ENCODE measurements at places on chromosomes 1 and 21. TPM values are rescaled to one million over a fixed set of nuclear protein-coding genes. Genes with fewer than 3 reads are reported as not detected.

DNA sequence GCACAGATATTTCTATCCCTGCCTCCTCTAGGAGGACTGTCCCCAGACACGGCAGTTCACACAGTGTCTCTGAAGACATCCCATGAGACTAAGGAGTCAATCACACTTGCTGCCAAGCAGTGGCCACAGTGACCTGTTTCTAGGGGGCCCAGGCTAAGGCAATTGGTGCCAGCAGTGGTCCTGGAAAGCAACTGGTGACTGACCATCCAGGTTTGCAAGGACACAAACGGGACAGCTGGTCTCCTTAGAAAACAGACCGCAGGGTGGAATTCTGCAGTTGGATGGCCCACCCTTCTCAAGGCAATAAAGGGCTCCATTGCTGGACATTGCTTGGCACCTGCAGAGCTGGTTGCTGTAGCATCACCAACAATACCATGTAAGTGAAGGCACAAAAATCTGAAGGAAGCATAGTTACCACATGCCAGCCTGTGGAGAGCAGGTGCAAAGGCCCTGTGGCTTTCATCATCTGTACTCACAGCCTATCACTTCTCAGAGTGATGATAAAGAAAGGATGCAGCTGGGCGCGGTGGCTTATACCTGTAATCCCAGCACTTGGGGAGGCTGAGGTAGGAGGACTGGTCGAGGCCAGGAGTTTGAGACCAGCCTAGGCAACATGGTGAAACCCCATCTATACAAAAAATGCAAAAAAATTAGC is 81.5 kb downstream of the STUM start:
- DNase-seq = no peak

- no peak for DNase-seq
Measured at GRCh38 chr1:109760581-109761226, 3.0 kb downstream of the EPS8L3 start.

DNA sequence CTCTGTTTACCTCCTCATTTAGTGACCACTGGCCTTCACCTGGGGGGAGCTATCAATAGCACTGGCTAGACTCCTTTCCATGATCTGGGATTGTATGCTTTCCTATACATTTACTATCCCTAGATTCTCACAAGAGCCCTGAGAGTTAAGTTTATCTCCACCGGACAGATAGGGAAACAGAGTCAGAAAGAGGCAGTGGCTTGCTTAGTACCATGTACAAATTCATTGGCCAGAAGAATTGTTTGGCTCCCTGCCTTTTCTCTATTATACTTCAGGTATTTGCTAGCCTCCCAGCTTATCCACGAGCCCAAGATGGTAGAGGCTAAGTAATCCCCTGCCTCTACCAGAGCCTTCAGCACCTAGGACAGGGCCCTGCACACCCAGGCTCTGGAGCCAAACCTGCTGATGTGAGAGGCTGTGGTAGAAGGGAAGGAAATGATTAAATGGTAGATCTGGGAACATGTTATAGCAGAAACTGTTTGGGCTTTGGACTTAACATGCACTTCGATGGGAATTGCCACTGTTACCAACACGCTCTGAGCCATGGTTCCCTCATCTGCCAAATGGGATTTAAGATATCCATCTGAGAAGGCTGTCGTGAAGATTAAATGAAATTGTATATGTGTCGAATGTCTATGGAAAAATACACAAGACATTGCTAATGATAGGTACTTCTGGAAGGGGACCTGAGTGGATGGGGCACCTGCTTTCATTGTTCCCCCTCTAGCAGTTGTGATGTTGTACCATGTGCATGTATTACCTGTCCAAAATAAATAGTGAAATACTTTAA is 3.1 kb upstream of the BLACAT1 start:
- no peak for DNase-seq

DNA sequence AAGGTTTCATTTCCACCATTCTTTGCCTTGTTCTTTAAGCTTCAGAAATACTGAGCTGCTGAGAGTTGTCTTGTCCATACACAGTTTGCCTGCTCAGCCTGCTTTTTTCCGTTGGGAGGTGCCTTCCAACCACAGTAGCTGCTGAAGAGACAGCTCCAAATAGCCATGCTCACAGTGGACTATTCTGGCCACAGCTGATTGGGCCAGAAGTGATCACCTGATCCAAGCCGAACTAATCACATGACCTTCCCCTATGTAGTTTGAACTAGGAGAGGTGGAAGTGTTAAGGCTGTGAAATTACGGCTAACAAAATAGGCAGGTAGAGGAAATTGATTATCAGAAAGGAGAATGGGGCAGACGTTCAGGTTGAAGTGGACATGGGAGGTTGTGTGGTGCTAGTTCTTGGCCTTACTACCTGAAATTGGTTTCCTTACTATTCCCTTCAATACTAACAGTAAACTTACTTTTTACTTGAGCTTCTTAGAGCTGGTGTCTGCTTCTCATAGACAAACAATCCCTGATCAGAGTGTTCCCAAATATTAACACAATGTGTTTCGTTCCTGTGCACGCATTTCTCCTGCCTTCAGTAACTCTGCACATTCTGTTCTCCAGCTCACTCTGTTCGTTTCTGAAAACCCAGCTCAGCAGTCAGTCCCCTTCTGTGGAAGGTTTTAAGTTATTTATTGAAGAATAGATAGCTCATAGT is 136.1 kb downstream of the RWDD3 start:
- no peak for DNase-seq

GRCh38 chr1:205515781-205516253 is 11.3 kb downstream of the CDK18 start:
- DNase-seq = no peak

- DNase-seq = peak; percentile 48
Measured at GRCh38 chr1:225508538-225509375, 80.9 kb upstream of the LBR start.

GRCh38 chr1:232655746-232656085 is 25.8 kb upstream of the SIPA1L2 start:
- no peak for DNase-seq

- no peak for DNase-seq
Measured at GRCh38 chr1:228823200-228823599, 87.9 kb downstream of the RHOU start.

DNA sequence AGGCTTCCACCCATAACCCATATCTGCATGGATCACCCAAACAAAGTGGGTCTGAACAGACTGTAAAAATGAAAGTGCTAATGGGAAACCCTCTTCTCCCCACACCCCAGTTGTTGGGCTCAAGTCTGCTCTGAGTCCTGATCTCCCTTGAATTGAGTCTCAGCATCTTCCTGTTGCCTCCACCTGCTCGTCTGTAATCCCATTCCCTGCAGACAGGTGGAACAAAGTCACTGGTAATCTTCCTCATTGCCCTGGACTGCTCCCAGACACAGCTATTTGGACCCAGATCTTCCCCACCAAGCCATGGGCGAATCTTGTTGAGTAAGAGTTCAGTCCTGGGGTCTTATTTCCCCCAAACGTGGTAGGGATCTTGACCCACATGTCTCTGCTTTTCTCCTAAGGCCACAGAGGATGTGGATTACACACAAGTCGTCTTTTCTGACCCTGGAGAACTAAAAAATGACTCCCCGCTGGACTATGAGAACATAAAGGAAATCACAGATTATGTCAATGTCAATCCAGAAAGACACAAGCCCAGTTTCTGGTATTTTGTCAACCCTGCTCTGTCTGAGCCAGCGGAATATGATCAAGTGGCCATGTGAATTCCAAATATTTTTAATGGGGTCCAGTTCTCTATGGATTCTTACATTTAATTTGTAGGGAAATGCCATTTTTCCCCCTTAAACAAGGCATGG is 15.7 kb downstream of the AVPR1B start:
- no peak for DNase-seq

DNA sequence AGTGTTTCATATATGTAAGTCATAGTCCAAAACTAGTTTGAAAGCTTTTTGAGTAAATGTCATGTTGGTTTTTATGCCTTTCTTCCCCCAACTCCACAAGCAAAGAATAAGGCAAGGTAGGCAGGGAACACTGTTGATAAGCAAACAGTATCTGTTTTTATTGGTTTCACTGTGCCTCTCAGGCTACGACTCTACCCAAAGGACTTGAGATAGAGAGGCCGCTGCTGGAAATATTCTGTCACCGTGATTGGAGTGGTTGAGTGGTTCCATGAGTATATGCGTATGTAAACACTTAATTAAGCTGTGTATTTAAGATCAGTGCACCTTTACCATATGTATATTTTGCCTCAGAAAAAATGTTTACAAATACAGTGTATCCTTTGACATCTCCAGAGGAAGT is 138.1 kb upstream of the KIF26B start:
- DNase-seq = no peak

DNA sequence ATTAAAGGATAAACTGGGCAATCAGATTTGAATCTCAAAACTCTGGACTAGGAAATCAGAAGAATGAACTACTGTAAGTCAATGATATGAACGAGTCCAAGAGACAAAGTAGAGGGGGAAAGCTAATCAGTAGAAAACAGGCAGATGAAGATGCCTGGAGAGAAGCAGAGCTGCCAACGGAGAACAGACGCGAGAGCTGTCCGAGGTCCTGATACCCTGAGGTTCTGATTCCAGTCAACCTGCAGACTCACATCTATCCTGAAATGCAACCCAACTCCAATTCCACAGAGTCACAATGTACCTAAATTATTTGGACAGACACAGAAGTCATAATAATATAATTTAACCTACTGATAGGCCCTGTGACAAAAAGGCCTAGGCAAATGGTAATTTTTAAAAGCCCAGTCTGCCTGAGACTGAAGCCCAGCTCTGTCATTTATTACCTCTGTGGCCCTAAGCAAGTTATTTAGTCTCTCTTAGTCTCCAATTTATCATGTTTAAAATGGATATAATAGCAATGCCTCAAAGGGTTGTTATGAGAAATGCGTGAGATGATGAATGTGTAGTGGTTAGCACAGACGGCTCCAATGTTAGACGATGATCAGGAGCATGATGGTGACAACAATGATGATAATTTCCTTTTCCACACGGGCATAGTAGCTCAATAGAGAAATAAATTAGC is 33.4 kb downstream of the RGS7 start:
- no peak for DNase-seq

- no peak for DNase-seq
Measured at GRCh38 chr1:156862997-156863599, 2.4 kb downstream of the NTRK1 start.

- DNase-seq = no peak
Measured at GRCh38 chr1:53560581-53561502, 101.6 kb downstream of the DMRTB1 start.

- peak; percentile 14 for DNase-seq
Measured at GRCh38 chr1:62437273-62437940, 558 bp downstream of the USP1 start.

GRCh38 chr21:43575473-43575844 is 83.8 kb downstream of the HSF2BP start:
- DNase-seq = no peak

- no peak for DNase-seq
Measured at GRCh38 chr1:31859719-31860118, 43.9 kb upstream of the SPOCD1 start.

DNA sequence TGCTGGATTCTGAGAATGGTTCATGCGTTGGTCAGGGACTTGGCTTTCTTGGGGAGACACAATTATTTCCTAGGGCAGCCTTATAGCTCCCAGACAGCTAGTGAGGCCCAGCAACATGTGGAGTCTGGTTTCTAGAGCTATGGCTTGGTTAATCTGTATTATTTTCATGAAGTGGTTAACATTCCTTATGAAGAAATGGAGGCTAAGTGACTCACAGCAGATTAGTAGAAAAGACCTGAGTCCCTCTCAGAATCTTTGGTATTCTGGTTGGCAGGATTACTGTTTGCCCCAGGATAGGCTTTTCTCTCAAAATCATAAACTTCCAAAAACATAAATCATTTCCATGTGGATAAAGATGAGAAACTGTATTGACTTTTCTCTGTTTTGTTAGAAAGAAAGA is 42.3 kb downstream of the DUSP10 start:
- no peak for DNase-seq

DNA sequence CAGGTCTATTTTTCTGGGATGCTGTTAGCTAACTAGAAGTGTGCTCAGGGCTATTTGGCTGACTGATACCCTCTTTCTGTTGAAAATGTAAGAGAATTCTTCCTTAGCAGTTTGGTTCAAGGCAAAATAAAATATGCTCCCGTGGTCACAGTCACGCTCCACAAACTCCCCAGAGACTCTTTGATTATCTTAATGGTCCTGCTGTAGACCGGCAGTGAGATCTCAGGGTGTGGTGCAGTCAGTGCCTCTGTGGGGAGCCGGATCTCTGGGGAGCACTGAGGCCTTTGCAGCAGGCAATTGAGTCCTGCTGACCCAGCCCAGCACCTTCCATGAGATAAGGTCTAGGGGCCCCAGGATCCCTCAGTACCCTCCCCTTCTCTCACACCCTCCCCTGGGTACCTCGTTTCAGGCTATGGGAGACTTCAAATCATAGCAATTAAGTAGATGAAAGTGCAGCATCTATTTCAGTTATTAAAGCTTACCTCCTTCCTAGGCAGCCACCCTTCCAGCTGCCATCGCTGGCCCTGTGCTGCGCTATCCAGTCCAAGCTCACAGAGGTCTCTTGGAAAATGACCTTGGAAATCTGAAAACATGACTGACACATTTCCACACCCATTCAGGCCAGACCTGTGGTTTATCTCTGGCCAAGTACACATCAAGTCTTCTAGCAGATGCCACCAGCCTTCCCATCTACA is 98.1 kb downstream of the SEC16B start:
- no peak for DNase-seq

DNA sequence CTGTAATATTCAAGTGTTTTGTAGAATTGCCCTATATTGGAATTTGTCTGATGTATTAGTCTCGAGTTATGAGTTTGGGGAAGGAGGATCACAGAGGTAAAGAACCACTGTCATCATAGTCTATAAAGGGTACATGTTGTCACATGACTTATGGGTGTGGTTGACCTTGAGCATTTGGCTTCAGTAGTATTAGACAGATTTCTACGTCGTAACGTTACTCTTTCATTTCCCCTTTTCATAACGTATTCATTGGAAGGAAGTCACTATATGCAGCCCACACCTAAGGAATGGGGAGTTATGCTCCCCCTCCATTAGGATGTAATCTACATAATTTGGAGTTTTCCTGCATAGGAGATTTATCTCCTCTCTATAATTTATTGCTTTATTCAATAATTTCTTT is 110.1 kb upstream of the VAV3 start:
- no peak for DNase-seq

OLIG2 gene
- 14.7 TPM for total RNA-seq

AMY2B gene
- total RNA-seq = 146 TPM

SLC9C2 gene
- total RNA-seq = 3.7 TPM

AMY1B gene
- not detected for total RNA-seq

AMY2A gene
- total RNA-seq = not detected

SLC25A34 gene
- total RNA-seq = not detected

LCE1C gene
- not detected for total RNA-seq

PADI3 gene
- not detected for total RNA-seq

LEFTY2 gene
- under 0.01 TPM for total RNA-seq

PLA2G4A gene
- 1.2 TPM for total RNA-seq

Data from frontal cortex (tissue), 4 donors.